Cerebellar nuclear complex (tissue), 1 donor: ENCODE measurements at places on chromosomes 1 and 21.
A peak's percentile ranks its signal among the peaks of the same experiment; 100 is the strongest.

DNA sequence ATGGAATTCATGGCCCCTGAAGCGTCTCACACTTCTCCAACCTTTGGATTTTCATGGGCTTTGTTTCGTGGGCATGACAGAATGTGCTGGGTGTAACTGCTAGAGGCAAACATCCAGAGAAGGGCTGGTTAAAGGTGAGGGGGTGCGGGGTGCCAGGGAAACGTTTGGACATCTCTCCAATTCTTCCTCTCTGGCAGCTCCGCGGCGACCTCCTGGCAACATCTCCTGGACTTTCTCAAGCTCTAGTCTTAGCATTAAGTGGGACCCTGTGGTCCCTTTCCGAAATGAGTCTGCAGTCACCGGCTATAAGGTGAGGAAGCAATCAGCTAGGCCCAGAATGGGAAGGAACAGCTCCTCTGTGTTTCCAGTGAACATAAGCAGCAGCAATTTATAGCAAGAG is 12.0 kb downstream of the TMEM81 start:
- no peak for DNase-seq

DNA sequence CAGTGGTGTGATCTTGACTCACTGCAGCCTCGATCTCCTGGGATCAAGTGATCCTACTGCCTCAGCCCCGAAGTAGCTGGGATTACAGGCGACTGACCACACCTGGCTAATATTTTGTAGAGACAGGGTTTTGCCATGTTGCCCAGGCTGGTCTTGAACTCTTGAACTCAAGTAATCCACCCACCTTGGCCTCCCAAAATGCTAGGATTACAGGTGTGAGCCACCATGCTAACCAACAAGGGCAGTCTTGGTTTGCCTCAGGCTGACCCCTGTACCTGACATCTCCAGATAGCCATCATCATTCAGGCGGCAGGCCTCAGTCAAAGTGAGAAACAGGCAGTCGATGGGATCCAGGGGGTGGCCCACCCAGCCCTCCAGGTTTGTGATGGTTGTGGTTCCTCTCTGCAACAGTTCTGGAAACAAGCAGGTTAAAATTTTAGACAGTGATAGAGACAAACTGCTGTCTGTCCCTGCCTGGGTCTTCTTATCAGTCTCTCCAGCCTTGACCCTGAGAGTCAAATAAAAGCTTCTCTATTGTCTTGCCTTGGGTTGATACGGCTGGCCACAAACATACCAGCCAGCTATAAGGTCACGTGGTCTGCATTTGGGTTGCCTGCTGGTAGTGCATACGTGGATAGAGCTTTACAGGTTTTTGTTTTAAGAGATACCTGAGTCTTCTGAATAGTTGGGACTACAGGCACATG is 26.8 kb downstream of the UROD start:
- DNase-seq, result no peak

DNA sequence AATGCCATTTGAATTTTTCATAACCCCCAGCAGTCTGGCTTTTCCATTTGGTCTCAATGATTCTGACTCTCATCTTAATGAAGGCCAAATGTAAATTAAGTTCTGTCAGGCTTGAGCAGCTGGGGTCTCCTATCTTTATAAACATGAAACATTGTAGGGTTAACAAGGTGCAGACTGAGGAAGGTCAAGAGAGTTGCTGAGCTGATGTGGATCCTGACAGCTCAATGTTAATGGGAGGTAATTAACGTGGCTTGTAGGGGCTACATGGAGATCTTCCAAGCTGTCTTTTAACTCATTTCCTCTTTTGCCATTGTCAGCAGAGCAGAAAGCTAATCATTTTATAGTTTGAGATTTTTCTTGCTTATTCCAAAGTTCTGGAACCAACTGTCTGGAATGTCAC is 55.2 kb downstream of the FGGY start:
- DNase-seq, result no peak

- DNase-seq, result no peak
These were observed 150.2 kb upstream of the CD34 start for GRCh38 chr1:208061118-208061517.

GRCh38 chr1:211520641-211521040 is 28.7 kb upstream of the RD3 start:
- DNase-seq, result no peak

GRCh38 chr1:172900376-172900997 is 150.3 kb downstream of the TNFSF18 start:
- no peak for DNase-seq

GRCh38 chr1:111727056-111727455 is 12.1 kb downstream of the INKA2 start:
- no peak for DNase-seq

GRCh38 chr1:84166797-84167196 is 22.7 kb downstream of the PRKACB start:
- DNase-seq, result no peak

DNA sequence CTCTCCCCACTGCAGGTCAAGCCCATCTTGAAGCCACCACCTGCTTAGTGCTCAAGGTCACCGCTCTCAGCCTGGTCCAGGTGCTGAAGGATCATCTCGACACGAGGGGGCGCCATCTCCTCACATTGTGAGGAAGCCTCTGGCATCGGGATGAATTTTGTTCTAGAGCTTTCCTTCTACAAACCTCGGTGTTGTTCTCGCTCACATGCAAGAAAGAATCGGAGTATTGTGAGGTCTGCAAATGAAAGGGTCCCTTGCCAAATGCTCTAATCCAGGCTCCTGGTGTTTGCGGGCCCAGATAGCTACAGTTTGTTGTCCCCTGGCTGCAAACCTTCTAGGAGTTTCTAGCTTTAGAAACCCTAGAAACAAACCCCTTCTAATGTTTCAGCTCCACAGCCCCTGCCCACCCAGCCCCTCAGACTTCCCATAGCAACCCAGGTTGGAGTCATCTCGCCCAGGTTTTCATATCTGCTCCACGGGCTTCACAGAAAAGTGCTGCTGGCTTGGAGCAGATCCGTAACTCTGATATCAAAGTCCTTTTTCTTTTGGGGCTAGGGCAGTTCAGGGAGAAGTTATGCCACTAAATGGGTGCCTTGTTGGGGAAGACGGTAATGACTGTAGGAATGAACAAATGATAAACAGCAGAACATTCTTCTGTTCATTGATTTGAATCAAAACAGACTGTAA is 8.6 kb upstream of the ATP5PO start:
- no peak for DNase-seq

- no peak for DNase-seq
These were observed 367.2 kb upstream of the SGIP1 start for GRCh38 chr1:66166753-66167152.

GRCh38 chr1:242886137-242886536 is 361.6 kb upstream of the PLD5 start:
- DNase-seq, result no peak

- no peak for DNase-seq
These were observed 87.9 kb downstream of the RIPK4 start for GRCh38 chr21:41678924-41679318.

- no peak for DNase-seq
These were observed 9.7 kb downstream of the KLHDC8A start for GRCh38 chr1:205346956-205347574.

DNA sequence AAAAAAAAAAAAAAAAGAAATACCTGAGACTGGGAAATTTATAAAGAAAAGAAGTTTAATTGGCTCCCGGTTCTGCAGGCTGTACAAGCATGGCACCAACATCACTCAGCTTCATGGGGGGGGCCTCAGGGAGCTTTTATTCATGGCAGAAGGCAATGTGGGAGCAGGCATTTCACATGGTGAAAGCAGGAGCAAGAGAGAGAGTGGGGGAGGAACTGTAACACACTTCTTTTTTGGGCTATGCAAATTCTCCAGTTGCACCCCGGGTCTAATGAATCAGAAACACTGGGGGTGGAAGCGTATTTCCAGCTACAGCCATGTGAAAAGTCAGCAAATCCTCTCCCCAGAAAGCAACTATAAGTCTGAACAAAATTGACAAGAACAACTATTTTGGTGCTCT is 11.8 kb upstream of the SOD1 start:
- DNase-seq, result no peak

DNA sequence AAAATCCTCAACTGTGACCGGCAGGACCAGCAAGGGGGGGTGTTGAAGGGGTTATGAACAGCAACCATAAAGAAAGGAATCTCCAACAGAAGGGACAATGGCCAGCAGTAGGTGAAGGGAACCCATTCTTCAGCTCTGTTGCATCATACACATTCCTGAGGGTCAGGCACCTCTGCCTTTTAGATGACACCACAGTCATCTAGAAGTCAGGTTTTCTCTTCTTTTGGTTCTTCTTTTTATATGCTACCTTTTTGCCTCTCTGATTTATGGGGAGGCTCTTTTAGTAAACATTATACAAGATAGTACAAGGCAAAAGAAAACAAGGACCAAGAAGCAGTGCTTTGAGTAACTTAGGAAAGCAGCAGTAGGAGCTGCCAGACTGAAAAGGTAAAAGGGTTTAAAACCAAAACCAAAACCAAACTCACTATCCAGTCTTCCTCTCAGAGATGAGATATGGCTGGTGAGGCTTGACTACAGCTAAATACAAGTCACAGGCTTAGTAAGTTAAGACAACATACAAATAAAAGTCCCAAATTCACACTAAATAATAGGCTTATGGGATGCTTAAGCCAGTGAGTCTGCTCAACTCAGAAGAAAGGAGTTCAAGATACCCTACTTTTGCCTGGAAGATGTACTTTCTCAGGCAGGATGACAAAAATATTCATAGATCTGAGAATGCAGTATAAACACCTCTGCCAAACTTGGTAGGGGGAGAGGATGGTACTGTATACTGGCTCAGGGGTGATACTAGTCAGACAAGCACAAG is 4.1 kb downstream of the TEX38 start:
- no peak for DNase-seq

- DNase-seq, result no peak
These were observed 34.1 kb upstream of the BTG2 start for GRCh38 chr1:203271018-203271743.

DNA sequence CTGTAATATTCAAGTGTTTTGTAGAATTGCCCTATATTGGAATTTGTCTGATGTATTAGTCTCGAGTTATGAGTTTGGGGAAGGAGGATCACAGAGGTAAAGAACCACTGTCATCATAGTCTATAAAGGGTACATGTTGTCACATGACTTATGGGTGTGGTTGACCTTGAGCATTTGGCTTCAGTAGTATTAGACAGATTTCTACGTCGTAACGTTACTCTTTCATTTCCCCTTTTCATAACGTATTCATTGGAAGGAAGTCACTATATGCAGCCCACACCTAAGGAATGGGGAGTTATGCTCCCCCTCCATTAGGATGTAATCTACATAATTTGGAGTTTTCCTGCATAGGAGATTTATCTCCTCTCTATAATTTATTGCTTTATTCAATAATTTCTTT is 110.1 kb upstream of the VAV3 start:
- DNase-seq, result no peak

DNA sequence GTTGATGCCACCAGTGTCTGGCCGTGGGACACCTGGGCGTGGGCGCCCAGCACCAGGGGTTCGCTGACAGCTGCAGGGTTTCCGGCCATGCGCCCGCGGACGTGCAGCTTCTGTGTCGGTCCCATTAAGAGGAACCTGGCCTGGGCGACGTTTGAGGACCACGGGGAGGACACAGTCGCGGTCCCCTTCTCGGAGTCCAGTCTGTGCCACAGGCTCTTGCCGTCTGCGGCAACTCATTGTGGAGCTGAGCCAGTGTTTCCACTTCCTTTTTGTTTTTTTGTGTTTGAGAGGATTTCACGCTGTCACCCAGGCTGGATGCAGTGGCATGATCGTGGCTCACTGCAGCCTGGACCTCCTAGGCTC is 1.6 kb upstream of the C1orf159 start:
- DNase-seq, result no peak

- DNase-seq, result peak; percentile 24
These were observed 109.8 kb downstream of the PATJ start for GRCh38 chr1:61851849-61852669.

DNA sequence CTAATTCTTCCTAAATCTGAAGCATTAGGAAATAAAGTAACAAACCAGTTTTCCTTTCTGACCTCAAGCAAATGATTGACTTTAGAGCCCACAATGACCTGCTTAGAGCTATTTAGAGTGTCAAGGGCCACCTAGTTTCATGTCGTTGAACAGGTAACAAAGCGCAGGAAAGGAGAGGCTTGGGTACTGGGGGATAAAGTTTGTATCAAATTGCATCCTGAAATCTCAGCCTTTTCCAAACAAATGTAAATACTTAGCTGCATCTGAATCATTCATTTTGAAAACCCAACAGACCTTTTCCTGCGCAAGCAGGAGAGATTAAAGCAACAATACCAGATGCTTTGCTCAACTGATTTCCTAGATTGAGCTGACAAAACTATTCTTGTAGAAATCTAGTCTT is 121.2 kb downstream of the NRIP1 start:
- no peak for DNase-seq

- no peak for DNase-seq
These were observed 333.8 kb downstream of the PTPRU start for GRCh38 chr1:29569971-29570634.

GRCh38 chr1:202794051-202794740 is 14.0 kb downstream of the KDM5B start:
- DNase-seq, result no peak

DNA sequence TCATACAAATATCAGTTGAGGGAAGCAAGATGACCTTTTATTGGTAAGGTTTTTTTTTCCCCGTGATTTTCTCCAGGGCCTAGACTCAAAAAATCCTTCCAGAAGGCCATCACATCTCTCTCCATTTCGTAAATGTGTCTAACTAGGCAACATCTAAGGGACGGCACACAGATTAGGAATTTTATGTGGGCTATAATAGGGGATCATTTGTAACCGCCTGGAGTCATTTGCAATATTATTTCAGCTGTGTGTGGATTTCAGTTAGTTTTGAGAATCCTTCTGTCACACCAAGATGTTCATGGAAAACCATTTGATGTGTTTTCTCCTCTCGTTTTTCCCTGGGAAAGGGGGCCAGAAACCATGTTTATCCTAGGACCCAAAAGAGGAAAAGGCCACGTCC is 63.1 kb downstream of the ATP5PO start:
- no peak for DNase-seq

GRCh38 chr1:114468710-114469468 is 42.1 kb downstream of the TRIM33 start:
- no peak for DNase-seq

GRCh38 chr21:33374080-33374449 is 29.1 kb upstream of the IFNGR2 start:
- no peak for DNase-seq

- no peak for DNase-seq
These were observed 83.5 kb upstream of the GREM2 start for GRCh38 chr1:240695416-240695815.

- DNase-seq, result no peak
These were observed 285.0 kb upstream of the NR5A2 start for GRCh38 chr1:199742547-199742946.

DNA sequence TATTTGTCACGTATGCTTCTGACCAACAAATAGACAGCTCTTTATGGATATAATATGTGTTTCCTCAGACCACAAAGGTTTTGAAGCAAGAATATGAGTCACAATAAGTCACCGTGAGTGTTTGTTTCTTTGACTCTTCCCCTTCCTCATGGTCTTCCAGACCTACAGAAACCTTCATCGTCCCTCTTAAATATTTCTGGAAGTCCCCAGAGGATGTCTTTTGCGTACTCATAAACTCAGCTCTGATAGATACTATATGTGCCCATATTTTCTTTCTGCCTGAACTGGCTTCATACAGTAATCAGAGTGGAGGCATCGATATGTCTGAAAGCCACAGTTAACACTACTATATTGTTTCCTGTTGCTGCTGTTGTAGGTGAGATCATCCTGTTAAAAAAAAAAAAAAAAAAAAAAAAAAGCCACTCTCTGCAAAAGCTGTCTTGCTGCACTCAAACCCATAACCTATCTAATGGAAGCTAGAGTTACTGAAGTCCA is 38.4 kb downstream of the ADAMTS1 start:
- no peak for DNase-seq
